NCI-H82 (cell line): ENCODE measurements at places on chromosomes 12 and 14.

DNA sequence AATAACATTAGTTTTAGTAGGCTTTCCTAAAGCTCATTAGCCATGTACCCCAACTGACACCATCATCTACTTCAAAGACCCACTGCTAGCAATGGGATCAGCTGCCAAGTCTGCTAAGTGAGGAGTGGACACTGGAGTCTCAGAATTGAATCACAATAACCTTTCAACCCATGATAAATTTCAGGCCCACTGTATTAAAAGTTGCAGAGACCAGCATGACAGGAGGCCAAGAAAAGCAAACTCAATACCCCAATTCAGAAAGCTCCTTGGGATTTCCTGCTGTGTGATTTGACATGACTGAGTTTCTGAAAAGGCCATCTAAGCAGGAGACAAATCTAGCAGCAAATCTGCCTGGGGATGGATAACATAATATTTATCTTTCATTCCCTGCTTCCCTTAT, 320.7 kb downstream of the NELL2 start:
- no peak for DNase-seq

GRCh38 chr14:89486961-89487360, 69.9 kb upstream of the FOXN3 start:
- no peak for DNase-seq

GRCh38 chr14:89331398-89331797, 85.6 kb downstream of the FOXN3 start:
- DNase-seq, result no peak

DNA sequence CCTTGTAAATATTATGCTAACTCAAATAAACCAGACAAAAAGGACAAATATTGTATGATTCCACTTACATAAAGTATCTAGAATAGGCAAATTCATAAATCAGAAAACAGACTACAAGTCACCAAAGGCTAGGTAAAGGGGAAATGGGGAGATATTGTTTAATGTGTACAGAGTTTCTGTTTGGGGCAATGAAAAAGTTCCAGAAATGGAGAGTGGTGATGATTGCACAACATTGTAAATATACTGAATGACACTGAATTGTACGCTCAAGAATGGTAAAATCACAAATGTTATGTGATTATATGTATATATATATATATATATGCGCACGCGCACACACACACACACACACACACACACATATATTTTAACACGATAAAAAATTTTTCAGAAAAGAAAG, 182.5 kb downstream of the SLC2A13 start:
- DNase-seq, result no peak

- no peak for DNase-seq
These were observed 36.6 kb downstream of the CREBL2 start for GRCh38 chr12:12648284-12648683.

- no peak for DNase-seq
These were observed 306.8 kb upstream of the G2E3 start for GRCh38 chr14:30252151-30252550.

DNA sequence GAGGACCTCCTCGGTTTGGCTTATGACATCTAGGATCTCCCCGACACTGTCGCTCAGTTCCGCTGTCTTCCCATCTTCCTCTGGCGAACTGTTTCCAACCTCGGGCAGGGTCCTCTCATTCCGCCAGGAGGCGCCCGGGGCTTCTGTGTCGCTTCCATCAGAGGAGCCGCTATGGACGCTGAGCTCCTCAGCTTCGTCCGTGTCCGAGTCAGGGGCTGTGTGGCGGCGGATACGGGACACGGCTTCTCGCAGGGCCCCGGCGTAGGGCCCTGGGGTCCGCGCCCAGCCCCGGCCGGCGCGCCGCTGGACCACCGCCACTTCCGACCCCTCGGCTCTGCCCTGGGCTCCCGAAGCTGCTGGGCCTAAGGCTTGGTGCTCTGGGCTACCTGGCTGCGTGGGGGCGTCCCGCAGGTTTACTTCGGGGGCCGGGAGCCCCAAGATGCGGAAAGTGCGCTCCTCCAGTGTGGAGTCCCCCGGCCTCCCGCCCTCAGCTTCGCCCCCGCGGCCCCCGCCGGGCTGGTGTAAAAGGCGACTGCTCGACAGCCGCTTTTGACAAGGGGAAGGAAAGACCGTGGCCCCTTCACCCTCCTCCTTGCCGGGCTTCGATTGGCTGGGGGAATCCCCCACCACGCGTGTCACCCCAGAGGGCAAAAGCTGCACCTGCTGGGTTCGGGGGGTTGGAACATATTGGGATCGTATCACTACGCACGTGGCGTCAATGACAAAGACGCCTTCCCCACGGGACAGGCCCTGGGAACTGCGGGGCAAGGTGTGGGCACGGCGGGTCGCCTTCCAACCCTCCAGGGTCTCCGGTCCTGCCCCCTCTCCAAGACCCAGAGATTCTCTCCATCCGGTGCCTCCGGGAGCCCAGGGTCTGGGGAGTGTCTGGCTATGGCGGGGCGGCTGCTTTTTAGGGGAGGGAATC, 2.1 kb downstream of the DDN start:
- peak; percentile 93 for DNase-seq

- no peak for DNase-seq
These were observed 59.4 kb downstream of the EML1 start for GRCh38 chr14:99852578-99852977.

DNA sequence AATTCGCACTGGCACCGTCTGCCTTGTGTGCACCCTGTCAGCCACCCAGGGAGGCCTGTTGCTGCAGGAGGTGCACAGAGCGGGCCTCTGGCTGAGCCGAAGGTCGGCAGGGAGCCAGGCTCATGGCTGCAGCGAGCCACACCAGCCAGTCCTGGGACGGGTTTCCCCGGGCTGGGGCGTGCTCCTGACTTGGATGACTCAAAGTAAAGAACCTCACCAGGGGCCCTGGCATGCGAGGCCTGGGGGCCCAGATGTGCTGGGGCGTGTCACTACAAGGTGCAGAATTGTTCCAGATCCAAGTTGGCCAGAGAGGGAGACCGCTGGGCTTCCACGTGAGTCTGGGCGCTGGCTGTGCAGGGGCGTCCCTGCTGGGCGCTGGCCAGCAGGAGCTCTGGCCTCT, 34.5 kb downstream of the FBRSL1 start:
- DNase-seq, result no peak

DNA sequence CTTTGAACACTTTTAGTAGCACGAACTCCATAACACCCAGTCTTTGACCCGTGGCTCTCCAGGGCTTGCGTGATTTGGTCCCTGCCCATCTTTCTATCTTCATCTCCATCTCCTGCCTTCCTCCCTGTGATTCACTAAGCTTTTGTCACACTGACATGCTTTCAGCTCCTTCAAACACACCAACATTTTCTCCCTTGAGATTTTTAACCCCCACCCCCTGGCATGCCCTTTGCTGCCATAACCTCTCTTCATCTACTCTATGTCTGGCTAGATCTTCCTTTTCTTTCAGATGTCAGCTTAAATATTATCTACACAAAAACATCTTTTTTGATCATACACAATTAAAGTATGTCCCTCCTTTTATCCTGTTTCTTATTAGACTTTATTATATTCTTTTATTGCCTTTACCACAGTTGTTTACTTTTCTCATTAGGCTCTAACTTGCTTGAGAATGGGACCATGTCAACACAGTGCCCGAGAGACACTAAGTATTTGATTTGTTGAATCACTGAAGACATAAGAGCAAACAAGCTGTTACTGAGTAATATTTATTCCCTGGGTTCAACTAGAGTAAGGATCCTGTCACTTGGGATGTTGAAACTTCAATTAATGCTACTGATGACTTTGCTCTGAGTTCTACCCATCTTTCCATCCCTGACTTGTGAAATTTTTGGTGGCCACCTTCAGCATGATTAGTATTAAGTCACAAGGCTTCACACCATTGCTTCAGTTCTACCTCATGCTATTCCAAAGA, 387.3 kb downstream of the LRIG3 start:
- no peak for DNase-seq

GRCh38 chr12:1083151-1083888, 92.3 kb downstream of the ERC1 start:
- DNase-seq, result peak; percentile 25

DNA sequence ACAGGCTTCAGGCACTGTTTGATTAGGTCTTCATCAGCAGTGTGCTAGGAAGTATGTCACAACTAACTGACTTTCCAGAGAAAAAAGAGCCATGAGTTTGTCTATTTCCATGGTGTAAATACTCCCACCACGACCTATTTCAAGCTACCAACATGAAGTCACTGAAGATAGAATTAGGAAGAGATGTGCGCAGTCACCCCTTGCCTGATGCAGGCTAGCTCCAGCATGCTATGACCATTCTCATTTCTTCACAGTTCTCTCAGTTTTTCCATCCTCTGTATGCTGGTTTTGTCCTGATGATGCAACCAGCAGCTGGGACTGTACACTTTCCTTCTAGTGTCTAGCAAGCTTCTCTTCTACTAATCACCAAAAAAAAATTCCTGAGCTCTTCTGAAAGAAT, 191.6 kb upstream of the NUDT4 start:
- DNase-seq, result no peak

- DNase-seq, result no peak
These were observed 17.7 kb downstream of the SLC4A8 start for GRCh38 chr12:51442324-51442723.

GRCh38 chr12:129776977-129777667, 126.7 kb downstream of the TMEM132D start:
- DNase-seq, result no peak

GRCh38 chr12:8648576-8649205, 13.9 kb downstream of the MFAP5 start:
- DNase-seq, result no peak

DNA sequence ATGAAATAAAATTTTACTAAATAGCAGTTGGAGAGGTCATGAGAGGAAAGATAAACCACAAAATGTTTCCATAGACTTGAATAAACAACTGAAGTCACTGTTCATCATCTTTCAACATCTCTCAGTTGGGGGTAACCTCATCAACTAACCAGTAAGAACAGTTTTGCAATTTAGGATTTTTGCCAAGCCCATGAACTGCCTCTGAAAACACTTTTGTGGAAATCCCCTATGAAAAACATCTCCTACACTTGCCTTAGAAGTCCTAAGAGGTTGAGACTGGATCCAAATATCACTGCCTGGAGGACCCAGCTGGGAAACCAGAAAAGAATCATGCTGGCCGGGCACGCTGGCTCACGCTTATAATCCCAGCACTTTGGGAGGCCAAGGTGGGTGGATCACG, 273.1 kb downstream of the C12orf50 start:
- no peak for DNase-seq

DNA sequence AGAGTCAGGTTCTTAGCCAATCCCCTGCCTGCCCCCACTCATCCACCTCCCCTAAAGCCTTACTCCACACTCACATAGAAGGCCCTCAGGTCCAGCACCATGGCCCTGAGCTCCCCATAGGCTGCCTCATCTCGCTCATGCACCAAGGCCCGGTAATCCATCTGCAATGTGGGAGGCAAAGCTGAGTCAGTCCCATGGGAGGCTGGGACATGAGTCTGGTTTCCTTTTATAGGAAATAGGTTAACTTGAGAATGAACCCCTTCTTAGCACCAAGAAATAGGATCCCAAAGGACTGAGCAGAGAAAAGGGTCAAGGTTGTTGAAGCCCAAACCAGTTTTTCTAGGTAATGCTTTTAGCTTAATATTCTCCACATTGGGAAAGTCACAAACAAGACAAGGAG, 2.1 kb upstream of the EMC9 start:
- no peak for DNase-seq

- DNase-seq, result peak; percentile 68
These were observed 485 bp downstream of the SENP1 start for GRCh38 chr12:48105321-48105866.

DNA sequence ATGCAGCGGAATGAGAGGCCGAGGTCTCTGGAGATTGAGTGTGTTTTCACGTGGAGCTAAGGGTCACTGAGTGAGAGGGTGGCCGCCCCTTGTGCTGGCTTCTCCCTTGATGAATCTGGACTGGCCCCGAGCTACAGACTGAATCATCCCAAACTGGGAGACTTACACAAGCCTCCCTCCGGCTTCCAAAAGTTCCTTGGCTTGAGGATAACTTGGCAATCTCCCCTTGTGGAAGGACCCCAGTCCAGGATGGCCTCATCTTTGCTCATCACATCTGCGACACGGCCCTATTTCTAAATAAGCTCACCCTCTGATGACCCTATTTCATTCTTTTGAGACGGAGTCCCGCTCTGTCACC, 41.5 kb upstream of the FBRSL1 start:
- DNase-seq, result no peak

DNA sequence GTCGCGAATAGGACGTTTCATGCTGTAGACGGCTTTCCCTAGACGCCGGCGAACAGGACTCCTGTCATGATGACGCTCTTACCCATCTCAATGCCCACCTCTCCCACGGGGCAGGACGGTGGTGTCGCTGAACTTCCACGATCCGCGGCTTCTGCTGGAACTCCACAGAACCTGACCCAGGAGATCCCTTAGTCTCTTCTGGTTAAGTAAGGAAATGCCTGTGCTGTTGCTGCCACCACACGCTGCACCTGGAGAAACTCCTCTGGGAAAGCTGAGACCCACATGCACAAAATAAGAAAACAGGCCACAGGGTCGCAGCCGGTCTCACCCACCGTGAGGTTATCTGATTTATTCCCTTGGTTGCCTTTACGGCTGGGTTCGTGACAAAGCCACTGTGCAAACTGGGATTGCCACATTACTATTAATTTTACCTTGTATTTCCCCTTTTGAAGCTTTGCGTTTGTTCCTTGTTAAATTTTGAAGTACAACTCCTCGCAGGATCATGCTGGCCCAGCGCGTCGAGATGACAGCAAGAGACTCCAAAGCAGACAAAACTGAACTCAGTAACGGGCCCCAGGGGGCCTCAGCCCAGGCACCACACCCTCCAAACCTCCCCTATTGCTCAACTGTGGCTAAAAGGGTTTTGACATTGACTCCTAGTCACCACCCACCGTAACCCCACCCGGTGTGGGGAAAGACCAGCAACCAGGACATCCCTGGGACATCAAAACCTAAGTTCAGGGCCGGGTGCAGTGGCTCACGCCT, 9.2 kb upstream of the MMP17 start:
- DNase-seq, result no peak

GRCh38 chr12:47743311-47743860, 15.3 kb downstream of the RAPGEF3 start:
- no peak for DNase-seq

- DNase-seq, result no peak
These were observed 1.4 kb upstream of the SUDS3 start for GRCh38 chr12:118374909-118375308.

DNA sequence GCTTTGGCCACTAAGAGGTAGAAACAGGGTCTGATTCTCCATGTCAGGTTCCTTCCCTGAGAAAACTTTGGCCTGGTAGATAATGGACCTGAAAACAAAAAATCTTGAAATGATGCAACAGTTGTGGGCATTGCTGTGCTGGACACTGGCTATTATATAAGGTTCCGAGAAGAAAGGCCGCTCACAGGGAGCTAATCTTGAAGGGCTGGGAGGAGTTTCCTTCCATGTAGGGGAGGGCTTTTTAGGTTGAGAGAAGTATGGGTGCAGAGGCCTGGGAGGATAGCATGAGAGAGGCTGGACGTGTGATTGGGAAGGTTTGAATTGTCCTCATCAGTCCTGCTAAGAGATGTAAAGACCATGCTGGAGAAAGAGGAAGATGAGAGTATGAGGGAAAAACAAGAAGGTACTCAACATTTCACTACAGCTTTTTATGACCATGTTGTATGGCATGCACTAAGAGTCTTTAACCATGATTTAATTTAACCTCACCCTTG, 11.6 kb downstream of the LRRK2 start:
- no peak for DNase-seq

GRCh38 chr14:90545966-90546751, 149.3 kb downstream of the CALM1 start:
- no peak for DNase-seq
